ENCODE measurements at places on chromosomes 7 and 10.

DNA sequence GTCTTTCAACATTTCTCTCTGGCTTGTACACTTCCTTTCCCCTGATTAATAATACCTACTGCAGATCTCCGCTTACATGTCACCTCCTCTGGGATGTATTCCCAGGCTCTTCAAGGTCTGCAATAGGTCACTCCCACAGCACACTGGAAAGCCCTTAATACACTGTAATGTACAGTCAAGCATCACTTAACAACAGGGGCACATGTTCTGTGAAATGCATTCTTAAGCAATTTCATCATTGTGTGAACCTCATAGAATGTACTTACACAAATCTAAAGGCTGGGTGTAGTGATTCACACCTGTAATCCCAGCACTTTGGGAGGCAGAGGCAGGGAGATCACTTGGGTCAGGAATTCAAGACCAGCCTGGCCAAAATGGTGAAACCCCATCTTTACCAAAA lies 1.9 kb downstream of the COX15 start:
- no peak for DNase-seq

DNA sequence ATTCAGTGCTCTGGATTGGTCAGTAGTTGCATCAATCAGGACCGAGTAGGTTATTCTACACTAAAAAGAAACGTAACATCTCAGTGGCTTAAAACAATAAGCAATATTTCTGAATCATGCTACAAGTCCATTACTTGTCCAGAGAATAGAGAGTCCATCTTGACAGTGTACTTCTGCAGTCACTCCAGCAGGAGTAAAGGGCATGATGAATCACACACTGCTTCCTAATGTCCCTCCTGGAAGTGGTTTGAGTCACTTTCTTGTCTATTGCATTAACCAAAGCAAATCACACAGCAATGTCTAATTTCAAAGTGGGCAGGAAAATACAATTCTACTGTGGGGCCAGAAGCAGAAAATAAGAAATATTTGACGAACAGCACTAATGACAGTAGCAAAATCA lies 124.8 kb downstream of the TSPAN12 start:
- no peak for DNase-seq

DNA sequence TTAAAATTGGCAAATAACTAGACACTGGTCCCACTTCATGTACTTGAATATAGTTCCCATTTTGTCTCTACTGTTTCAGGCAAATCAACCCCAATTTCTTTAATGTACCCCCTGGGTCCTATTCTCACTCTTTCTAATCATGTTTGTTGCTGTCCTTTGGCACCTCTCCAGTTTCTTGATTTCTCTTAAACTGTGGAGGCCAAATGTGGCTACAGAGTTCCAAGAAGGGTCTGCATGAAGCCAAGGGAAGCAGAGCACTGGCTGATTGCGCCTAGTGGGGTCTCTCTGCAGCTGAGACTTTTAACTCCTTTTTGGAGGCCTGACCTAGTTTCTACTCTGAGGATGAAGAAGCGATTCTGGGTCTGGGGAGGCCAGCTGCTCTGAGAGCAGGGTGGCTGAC lies 6.7 kb upstream of the ADAM12 start:
- DNase-seq: no peak

GRCh38 chr7:2929321-2930201 lies 85.5 kb upstream of the GNA12 start:
- no peak for DNase-seq

DNA sequence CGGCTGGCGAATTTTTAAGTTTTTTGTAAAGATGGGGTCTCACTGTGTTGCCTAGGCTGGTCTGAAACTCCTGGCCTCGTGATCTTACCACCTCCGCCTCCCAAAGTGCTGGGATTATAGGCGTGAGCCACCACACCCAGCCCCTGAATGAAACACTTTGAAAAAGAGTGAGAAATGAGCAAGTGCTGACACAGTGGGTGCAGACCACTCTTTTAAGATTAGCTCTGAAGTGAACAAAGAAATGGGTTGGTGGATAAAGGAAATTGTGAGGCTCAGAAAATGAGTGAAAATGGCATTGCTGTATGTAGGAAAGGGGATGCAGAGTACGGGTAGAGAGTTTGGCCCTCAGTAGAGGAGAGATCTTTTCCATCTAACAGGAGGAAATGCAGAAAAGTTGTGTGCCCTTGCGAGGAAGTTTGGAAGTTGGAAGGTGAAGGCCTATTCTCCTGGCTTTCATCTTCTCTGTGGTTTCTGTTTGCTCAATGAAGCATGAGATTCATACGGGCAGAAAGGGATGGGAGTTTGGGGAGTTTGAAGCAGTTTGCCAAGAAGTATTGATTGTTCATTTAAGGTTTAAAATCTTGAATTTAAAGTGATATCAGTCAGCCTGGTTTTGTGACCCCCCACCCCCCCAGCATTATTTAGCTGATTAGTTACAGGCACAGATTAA lies 11.0 kb downstream of the MAPK8 start:
- DNase-seq: no peak

DNA sequence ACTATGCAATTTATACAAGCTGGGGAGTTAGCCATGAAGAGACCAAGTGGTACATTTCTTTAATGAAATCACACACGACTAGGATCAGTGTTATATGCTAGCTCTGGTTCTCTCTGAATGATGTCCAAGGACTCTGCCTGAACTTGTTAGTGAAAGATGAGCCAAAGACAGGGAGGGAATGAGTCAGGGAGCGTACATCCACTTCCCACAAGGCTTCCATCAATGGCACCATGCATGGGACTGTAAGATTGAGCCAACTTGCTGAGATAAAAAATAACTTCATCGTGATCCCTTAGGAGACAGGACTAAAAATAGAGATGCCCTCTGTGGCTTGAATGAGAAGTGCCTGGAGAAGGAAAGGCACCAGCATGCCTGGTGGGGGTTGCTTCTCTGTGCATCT lies 629.7 kb downstream of the ACTR3B start:
- no peak for DNase-seq

DNA sequence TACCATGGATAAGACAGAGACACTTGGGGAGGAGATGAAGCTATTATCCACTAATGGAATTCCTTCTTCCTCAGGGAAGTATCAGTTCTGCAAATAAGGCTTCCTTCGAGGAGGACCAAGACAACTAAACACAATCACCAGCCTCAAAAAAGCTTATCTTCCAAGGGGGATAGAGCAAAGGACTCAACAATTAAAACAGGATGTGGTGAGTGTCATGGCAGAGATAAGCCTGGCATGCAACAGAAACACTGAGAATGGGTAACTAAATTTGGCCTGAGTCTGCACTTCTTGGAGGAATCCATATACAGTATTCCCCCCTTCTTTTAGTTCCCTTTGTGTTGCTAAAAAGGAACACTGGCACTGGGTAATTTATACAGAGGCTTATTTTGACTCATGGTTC lies 1285.2 kb downstream of the GATA3 start:
- DNase-seq: no peak

GRCh38 chr7:39882148-39882784 lies 67.8 kb upstream of the CDK13 start:
- DNase-seq: no peak

DNA sequence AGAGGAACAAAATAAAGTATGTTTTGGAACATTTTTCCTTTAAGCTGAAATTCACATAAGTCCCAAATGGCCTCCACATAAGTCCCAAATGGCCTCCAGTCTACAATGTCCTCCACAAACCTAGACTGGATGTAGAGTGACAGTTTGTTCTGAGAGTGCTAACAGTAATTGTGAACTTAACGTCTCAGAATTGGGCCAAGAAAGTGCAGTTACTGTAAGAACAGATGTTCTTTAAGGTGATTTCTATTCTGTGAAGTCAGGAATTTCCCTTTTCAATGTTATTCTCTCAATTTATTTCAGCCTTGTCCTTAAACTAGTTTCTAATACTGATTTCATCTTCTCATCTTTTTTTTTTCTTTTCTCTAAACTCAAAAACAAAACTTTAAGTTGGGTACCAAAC lies 188.7 kb upstream of the SEMA3E start:
- DNase-seq: no peak

DNA sequence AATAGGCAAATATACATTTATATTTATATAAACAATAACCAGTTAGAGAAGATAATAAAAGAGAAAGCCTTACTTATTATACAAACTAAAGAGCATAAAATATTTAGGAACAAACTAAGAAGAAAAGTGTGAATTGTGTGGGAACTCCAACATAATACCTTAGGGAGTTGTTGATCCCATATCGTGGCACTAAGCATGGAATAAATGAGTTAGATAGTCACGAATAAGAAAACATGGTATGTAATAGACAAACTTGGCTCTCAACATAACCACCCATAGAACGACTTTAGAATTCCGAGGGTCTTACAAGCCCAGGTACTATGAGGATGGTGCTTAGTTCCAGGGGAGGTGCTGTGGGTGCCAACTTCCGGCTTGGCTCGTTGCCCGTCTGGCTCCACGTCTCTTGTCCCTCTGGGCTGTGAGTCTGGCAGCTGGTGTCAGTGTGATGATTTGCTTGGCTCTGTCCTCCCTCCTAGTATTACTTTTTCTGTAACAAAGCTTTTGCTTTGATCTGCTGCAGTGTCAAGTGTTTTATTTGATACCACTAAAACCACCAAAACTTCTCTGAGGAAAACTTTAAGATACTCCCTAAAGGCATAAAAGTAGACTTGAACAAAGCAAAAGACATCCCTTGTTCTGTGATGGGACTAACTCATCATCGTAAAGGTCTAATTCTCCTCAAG lies 9.5 kb upstream of the RBM20 start:
- DNase-seq: no peak

GRCh38 chr7:116139007-116139406 lies 71.3 kb upstream of the TES start:
- DNase-seq: no peak
